Spinal cord (tissue), 10 donors: ENCODE measurements at places on chromosomes 6 and 20. TPM values are rescaled to one million over a fixed set of nuclear protein-coding genes. Genes with fewer than 3 reads are reported as not detected.

Gene CDH22
- total RNA-seq: 1.6 TPM

Gene LKAAEAR1
- 2.1 TPM for total RNA-seq

GRCh38 chr6:135088818-135089809 is 34.5 kb upstream of the HBS1L start:
- no peaks in the 10 kb centered on the region for H3K36me3 ChIP-seq
- H3K4me1 ChIP-seq: no peaks in the 10 kb centered on the region
- DNase-seq: no peak
- no peaks in the 10 kb centered on the region for H3K27me3 ChIP-seq
- H3K4me3 ChIP-seq: no peak overlapping the region

GRCh38 chr6:134106702-134107101 is 54.3 kb upstream of the SLC2A12 start:
- no peak for DNase-seq
- H3K4me3 ChIP-seq: no peak overlapping the region
- no peaks in the 10 kb centered on the region for H3K4me1 ChIP-seq
- H3K27me3 ChIP-seq: no peaks in the 10 kb centered on the region
- H3K36me3 ChIP-seq: no peaks in the 10 kb centered on the region

DNA sequence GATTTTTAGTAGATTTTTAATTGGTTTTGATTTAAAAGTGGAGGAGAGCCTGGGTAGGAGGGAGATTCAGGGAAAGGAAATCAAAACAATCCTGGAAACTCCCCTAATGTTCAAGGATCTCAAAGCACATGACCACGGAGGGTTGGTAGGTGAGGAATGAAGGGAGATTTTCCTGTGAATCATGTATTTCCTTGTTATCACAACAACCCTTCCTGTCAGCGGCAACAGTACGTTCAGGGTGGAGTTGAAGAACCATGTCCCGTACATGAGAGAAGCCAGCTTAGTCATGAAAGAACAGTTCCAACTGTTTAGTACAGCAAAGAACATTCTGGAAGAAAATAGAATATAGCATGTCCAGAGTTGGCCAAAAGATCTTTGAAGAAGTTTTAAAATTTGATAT is 79.4 kb upstream of the SCAF8 start:
- no peak overlapping the region for H3K4me3 ChIP-seq
- H3K27ac ChIP-seq: no peak overlapping the region
- no peaks in the 10 kb centered on the region for H3K27me3 ChIP-seq
- no peak for DNase-seq
- no peaks in the 10 kb centered on the region for H3K4me1 ChIP-seq
- H3K36me3 ChIP-seq: no peaks in the 10 kb centered on the region

DNA sequence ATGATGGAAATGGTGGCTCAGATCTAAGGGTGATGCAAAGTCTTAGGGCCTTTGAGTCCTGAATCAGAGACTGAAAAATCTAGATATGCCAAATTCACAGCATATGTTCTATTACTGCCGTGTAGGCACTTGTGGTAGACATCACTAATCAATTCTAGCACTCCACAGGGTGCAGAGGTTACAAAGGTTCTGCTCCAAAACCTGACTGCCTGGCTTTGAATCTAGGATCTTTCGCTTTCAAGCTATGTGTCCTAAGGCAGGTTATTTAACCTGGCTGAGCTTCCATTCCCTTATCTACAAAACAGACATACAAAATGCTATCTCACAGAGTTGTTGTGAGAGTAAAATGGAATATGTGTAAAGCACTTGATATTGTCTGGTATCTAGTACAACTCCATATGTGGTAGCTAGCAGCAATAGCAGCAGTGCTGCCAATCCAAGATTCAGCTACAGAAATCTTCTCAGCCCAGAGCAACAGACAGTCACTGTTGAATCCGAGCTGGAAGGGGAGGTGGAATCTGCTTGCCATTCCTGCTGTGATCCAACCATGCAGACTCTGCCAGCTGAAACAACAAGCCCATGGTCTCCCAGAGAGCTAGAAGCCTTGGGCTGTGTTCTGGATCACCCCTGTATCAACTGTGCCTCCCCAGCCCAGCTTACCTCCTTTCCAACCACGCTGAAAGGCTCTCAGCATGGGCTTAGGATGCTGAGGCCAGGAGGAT is 206.9 kb downstream of the TFAP2C start:
- H3K36me3 ChIP-seq: no peaks in the 10 kb centered on the region
- peaks cover 3% of the 10 kb centered on the region for H3K4me1 ChIP-seq
- DNase-seq: no peak
- H3K27ac ChIP-seq: no peak overlapping the region
- H3K4me3 ChIP-seq: no peak overlapping the region
- H3K27me3 ChIP-seq: peaks cover 2% of the 10 kb centered on the region

Gene BACH2
- 12.9 TPM for total RNA-seq

Gene CSNK2A1
- total RNA-seq: 161 TPM

GRCh38 chr6:37059344-37060194 is 54.1 kb downstream of the FGD2 start:
- H3K36me3 ChIP-seq: peaks cover 2% of the 10 kb centered on the region
- peak overlapping the region; percentile 4 for H3K27ac ChIP-seq
- no peak overlapping the region for H3K4me3 ChIP-seq

DNA sequence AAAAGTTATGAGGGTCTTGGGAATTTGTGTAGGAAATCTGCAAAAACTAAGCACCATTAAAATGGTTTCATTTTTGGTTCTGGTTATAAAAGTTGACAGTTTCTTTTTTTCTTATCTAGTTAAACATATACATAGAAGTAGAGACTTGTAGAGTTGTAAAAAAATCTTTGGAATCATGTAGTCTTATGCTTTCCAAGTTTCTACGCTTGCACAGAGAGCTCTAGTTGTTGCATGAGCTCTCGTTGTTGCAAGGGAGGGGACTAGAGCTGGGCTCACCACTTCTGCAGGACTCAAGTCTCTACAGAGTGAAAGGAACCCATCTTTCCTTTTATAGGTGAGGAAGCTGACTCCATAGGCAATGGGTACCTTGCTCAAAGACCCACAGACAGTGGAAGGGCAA is 21.6 kb upstream of the CCN2 start:
- H3K27ac ChIP-seq: no peak overlapping the region
- H3K4me3 ChIP-seq: no peak overlapping the region
- no peaks in the 10 kb centered on the region for H3K36me3 ChIP-seq
